ENCODE measurements at places on chromosomes 16 and 17. TPM values are rescaled to one million over a fixed set of nuclear protein-coding genes. Genes with fewer than 3 reads are reported as not detected.

The VAT1L gene
- 89.0 TPM for total RNA-seq

The KRTAP4-7 gene
- not detected for total RNA-seq

The SALL1 gene
- total RNA-seq: 8.1 TPM

The GPR142 gene
- total RNA-seq: not detected

The C17orf67 gene
- total RNA-seq: 3.2 TPM

The CCL14 gene
- total RNA-seq: not detected

The PIK3R5 gene
- 1.4 TPM for total RNA-seq

Measured in diencephalon (tissue), 1 donor.